CD4-positive, alpha-beta T cell treated with Interleukin-1 beta for 1 hour (primary cell): ENCODE measurements at places on chromosomes 13 and 19.
A peak's percentile ranks its signal among the peaks of the same experiment; 100 is the strongest.

DNA sequence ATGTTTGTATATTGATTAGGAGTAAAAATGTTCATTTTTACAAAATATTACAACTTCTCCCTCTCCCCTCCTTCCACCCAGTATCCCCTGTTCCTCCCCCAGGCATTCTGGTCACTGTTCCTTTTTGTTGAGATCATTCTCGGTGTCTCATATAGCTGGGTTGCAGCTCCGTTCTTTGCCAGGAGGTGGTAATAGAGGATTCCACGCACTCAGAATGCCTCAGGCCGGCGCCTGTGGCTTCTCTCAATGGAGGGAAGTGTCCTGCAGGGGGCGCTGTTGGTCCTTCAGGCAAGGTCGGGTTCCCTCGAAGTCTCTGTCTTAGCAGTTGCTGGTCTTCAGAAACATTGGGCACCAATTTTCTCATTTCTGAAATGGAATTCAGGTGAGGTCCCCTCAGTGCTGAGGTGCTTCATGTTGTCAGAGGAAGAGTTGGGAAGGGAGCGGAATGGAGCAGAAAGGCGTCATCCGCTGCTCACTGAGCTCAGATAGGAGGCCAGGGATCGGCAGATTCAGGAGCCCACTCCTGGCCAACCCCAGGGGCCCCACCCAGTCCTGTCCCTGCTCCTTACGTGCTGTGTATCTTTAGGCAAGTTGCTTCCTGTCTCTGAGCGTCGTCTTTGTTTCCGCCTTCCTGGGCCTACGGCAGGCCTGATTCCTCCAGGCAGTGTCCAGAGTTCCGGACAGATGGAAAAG is 10.3 kb upstream of the GARIN5A start:
- DNase-seq: peak; percentile 55

DNA sequence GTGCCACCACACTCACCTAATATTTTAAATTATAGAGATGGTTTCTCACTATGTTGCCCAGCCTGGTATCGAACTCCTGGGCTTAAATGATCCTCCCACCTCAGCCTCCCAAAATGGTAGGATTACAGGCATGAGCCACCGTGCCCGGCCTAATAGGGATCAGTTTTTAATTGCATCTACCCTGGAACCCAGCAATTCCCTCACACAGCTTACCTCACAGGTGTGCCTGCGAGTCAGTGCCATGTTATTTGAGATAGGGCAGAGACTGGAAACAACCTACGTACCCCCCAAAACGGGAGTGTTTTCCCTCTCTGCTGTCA is 14.3 kb downstream of the MAP2K2 start:
- no peak for DNase-seq

- DNase-seq: peak; percentile 72
These were observed 19.0 kb upstream of the GPI start for GRCh38 chr19:34345947-34346351.

- DNase-seq: no peak
These were observed 361.6 kb downstream of the KLF12 start for GRCh38 chr13:73772449-73773167.

DNA sequence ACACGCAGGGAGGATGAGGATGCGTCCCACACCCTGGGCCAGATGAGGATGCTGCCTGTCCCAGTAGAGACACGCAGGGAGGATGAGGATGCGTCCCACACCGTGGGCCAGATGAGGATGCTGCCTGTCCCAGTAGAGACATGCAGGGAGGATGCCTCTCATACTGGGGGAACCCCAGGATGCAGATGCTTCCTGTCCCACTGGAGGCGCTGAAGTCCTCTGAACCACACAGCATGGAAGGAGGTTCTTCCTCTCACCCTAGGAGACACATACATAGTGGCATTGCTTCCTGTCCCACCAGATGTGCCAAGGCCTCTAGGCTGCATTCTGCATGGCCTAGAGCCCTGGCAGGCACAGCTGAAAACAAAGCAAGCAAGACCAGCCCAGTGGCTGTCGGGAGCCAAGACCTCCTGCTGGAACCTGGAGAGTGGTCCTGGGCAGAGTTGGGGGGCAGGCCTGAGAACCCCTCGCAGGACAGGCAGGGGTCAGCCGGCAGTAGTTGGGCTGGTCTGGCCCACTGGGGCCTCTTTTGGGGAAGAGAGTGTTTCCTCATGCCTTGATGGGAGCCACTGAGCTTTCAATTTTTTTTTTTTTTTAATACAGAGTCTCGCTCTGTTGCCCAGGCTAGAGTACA is 4.3 kb downstream of the HPN start:
- DNase-seq: peak; percentile 51
